ENCODE measurements at places on chromosomes 7 and 10. TPM values are rescaled to one million over a fixed set of nuclear protein-coding genes. Genes with fewer than 3 reads are reported as not detected.

Gene POLR3A
- 18.3 TPM for total RNA-seq

Gene CC2D2B
- total RNA-seq = 0.47 TPM

Gene HOXA4
- total RNA-seq = 6.8 TPM

Gene HMX3
- not detected for total RNA-seq

Gene AGAP6
- total RNA-seq = 13.2 TPM

Gene C10orf62
- not detected for total RNA-seq

Gene SLK
- total RNA-seq = 34.9 TPM

Gene SLC26A3
- total RNA-seq = not detected

Gene IDI2
- total RNA-seq = not detected

Gene PROSER2
- total RNA-seq = 12.7 TPM

Gene SPDYE2
- total RNA-seq = not detected

Gene WDR86
- 1.5 TPM for total RNA-seq

Gene RPS24
- total RNA-seq = 2,519 TPM

Gene CLEC2L
- not detected for total RNA-seq

Gene FFAR4
- total RNA-seq = not detected

Gene ICA1
- total RNA-seq = 43.2 TPM

Gene PLCE1
- total RNA-seq = 0.19 TPM

Gene TCERG1L
- not detected for total RNA-seq

Gene H2BK1
- total RNA-seq = not detected

Gene AKR1C3
- 0.63 TPM for total RNA-seq

Gene PRPF18
- total RNA-seq = 18.4 TPM
